ENCODE measurements at places on chromosomes 7 and 10.

DNA sequence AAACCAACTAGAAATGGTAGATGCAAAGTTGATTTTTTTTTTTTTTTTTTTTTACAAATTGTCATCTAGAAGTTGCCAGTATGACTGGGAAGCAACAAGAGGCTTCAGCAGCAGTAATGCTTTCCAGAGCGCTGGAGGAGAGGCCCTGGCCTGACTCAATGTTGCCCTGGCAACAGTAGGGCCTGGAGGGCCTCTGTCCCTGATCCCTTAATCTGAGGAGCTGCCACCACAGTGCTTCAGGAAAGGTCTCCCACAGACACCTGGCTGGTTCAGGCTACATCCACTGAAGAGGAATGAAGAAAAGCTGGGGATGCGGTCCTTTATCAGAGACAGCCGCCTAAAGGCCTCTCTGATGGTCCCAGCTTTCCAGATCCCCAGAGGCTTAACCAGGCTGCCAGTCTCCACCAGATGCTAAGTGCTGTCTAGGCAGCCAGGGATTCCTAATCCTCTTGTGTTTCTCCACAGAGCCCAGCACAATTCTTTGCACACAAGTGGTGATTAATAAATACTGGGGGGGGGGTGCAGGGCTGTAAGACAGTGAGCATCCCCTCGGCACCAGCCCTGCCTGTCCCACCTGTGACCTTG, 33.7 kb downstream of the ZNF777 start:
- DNase-seq = no peak

GRCh38 chr10:113954409-113954808, 89.3 kb upstream of the ADRB1 start:
- no peak for DNase-seq

- DNase-seq = no peak
Measured at GRCh38 chr7:28556025-28556424, 143.7 kb downstream of the CREB5 start.

- DNase-seq = no peak
Measured at GRCh38 chr10:111491154-111491553, 414.3 kb downstream of the ADRA2A start.

GRCh38 chr7:128206017-128206746, 34.9 kb upstream of the LEP start:
- no peak for DNase-seq

DNA sequence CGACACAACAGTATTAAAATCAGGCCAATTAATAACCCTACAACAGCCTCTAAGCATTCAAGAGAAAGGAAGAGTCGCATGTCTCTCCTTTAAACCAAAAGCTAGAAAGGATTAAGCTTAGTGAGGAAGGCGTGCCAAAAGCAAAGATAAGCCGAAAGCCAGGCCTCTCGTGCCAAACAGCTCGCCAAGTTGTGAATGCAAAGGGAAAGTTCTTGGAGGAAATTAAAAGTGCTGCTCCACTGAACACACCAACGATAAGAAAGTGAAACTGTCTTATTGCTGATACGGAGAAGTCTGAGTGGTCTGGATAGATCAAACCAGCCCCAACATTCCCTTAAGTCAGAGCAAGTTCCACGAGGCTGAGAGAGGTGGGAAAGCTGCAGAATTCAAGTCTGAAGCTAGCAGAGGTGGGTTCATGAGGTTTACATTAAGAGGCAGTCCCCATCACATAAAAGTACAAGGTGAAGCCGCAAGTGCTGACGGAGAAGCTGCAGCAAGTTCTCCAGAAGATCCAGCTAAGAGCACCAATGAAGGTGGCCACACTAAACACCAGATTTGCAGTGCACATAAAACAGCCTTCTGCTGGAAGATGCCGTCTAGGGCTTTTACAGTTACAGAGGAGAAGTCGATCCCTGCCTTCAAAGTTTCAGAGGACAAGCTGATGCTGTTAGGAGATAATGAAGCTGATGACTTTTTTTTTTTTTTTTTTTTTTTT, 194.8 kb downstream of the MAD1L1 start:
- DNase-seq = no peak

DNA sequence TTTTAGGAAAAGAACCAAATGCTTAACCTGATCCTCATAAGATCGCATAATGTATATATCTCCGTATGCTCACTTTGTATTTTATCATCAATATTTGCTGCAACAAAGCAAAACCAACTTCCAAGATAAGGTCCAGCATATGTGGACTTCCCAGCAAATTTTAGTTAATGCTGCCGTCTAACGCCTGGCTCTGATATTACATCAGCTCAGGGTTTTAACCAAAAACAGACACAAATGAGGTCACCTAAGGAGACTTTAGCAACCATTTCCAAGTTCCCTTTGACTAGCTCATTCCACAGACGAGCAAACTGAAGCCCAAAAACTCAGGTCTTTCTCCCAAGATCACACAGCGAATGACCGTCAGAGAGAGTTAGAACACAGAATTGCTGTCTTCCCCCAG, 59.4 kb upstream of the UCN3 start:
- no peak for DNase-seq

Data from stimulated activated CD4-positive, alpha-beta T cell treated with anti-CD3 and anti-CD28 coated beads, Interleukin-15, amount 100 ng/mL, for 48 hours (primary cell).